Liver (tissue), 10 donors: ENCODE measurements at places on chromosomes 7 and 10.

DNA sequence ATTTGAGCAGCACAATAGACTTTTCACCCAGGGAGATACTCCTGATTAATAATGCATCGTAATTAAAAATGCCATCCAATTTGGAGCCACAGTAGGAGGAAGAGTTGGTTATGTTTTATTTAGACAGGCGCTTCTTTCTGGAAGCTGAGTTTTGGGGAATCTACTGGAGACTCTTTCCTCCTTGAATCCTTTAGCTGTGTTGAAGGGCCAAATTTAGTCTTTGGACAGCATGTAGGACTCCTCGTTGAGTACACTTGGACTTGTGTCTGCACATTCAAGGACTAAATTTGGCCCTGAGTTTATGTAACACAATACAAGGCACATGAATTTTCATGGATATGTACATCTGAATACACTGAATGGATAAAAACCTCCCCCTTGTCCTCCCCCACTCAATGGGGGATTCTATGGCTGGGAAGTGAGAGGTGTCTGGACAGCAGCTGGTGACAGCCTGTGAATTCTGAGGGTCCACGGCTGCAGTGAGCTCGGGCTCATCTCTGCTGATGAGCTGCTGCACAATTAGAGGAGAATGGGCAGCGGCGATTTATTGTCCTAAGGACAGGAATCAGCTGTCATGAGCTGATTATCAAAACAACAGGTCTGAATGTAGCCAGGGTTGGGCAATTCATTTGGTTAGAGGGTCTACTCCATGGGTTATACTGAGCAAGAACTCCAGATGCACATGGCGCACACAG, 95.2 kb downstream of the PRTFDC1 start:
- DNase-seq = no peak
- no peaks in the 10 kb centered on the region for H3K27me3 ChIP-seq
- no peak overlapping the region for H3K27ac ChIP-seq

DNA sequence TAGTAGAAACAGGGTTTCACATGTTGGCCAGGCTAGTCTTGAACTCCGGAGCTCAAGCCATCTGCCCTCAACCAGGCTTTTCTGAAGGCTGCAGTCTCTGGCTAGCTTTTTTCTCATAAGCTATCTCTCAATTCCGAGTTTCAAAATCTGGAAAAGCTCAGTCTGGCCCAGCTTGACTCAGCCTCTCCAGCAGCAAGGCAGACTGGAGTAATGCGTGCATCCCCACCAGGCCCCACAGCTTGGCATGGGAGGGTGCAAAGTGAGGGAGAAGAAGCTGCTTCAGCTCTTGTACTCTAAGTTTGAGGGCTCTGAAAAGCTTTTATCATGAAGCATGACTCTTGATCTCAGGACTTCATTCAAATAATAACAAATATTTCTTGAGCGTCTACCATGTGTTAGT, 4.8 kb downstream of the DHTKD1 start:
- peaks cover 22% of the 10 kb centered on the region for H3K4me1 ChIP-seq
- H3K27ac ChIP-seq = peak overlapping the region; percentile 60

GRCh38 chr10:86366033-86366901, at the start of gene GRID1:
Gene GRID1 (minus strand): TSS chr10:86366795.
- DNase-seq = no peak
- peaks cover 51% of the 10 kb centered on the region for H3K4me1 ChIP-seq
- H3K27ac ChIP-seq = no peak within 1 kb of the TSS
- peaks cover 3% of the 10 kb centered on the region for H3K27me3 ChIP-seq
- H3K4me3 ChIP-seq = peak within 1 kb of the TSS; percentile 7
- H3K36me3 ChIP-seq = no peaks in the 10 kb centered on the region

DNA sequence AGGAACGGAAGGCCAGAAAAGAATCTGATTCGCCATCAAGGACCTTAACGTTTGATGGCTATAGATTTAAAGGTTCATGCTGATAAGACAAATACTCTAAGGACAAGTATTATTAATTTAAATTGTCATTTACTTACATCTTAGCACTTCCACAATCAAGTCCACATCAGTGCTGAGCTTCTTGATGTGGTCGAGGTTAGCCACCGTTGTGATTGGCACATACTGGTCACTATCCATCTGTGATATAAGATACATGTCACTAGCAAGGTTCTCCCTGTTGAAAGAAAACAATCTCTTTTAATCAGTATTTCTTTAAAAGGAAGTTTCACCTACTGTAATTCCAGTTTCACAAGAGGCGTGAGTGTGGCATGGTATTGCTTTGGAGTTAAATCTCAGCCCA, 88.7 kb downstream of the LARP4B start:
- H3K27me3 ChIP-seq = no peaks in the 10 kb centered on the region
- DNase-seq = no peak
- no peak overlapping the region for H3K27ac ChIP-seq
- peaks cover 45% of the 10 kb centered on the region for H3K36me3 ChIP-seq
